Chondrocyte (in vitro differentiated cells): ENCODE measurements at places on chromosomes 4 and X. TPM values are rescaled to one million over a fixed set of nuclear protein-coding genes. Genes with fewer than 3 reads are reported as not detected.

The DRP2 gene
- 0.23 to 0.92 TPM (median 0.37 TPM) in 3 replicates for total RNA-seq

The SPP1 gene
- 13.5 to 16.0 TPM (median 15.7 TPM) in 3 replicates for total RNA-seq

The PASD1 gene
- total RNA-seq, result not detected in 3 replicates

The VBP1 gene
- total RNA-seq, result 35.5 to 42.9 TPM (median 38.5 TPM) in 3 replicates

The CFAP47 gene
- not detected in 3 replicates for total RNA-seq

The AFF2 gene
- total RNA-seq, result 11.8 to 22.4 TPM (median 21.6 TPM) in 3 replicates

The SSX2B gene
- not detected in 3 replicates for total RNA-seq
